ENCODE measurements at places on chromosomes 5 and 9.
A peak's percentile ranks its signal among the peaks of the same experiment; 100 is the strongest.

- no peaks in the 10 kb centered on the region for H3K27me3 ChIP-seq
- no peak overlapping the region for H3K27ac ChIP-seq
- H3K4me1 ChIP-seq = no peaks in the 10 kb centered on the region
- H3K4me3 ChIP-seq = no peak overlapping the region
- DNase-seq = no peak
Measured at GRCh38 chr5:83921666-83922193, 201.1 kb upstream of the HAPLN1 start.

- peaks cover 4% of the 10 kb centered on the region for H3K4me1 ChIP-seq
- H3K27me3 ChIP-seq = no peaks in the 10 kb centered on the region
- no peak overlapping the region for H3K4me3 ChIP-seq
- no peak overlapping the region for H3K27ac ChIP-seq
Measured at GRCh38 chr5:72245951-72246532, 74.0 kb downstream of the MRPS27 start.

DNA sequence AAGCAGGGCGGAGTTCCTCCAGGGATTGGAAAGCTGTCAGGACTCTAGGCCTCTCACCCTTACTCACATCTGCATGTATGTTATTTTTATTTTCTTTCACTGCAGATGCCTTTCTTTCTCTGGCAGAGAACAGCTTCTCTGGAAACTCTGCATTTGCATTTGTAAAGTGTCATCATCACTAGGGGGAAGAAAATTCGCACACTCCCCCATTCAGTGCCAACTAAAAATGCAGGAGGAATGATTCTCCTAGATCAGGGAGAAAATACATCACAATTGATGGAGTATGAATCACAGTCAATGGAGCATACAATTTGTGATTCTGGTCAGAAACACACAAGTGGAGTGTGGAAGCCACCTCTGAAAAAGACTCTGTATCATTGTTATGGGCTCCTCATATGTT, 351.4 kb upstream of the FTMT start:
- no peak for DNase-seq
- H3K4me3 ChIP-seq = no peak overlapping the region
- H3K4me1 ChIP-seq = no peaks in the 10 kb centered on the region
- no peaks in the 10 kb centered on the region for H3K27me3 ChIP-seq

- DNase-seq = no peak
- no peaks in the 10 kb centered on the region for H3K27me3 ChIP-seq
- no peak overlapping the region for H3K4me3 ChIP-seq
- peaks cover 3% of the 10 kb centered on the region for H3K36me3 ChIP-seq
Measured at GRCh38 chr9:121284733-121285451, 16.9 kb downstream of the GSN start.

DNA sequence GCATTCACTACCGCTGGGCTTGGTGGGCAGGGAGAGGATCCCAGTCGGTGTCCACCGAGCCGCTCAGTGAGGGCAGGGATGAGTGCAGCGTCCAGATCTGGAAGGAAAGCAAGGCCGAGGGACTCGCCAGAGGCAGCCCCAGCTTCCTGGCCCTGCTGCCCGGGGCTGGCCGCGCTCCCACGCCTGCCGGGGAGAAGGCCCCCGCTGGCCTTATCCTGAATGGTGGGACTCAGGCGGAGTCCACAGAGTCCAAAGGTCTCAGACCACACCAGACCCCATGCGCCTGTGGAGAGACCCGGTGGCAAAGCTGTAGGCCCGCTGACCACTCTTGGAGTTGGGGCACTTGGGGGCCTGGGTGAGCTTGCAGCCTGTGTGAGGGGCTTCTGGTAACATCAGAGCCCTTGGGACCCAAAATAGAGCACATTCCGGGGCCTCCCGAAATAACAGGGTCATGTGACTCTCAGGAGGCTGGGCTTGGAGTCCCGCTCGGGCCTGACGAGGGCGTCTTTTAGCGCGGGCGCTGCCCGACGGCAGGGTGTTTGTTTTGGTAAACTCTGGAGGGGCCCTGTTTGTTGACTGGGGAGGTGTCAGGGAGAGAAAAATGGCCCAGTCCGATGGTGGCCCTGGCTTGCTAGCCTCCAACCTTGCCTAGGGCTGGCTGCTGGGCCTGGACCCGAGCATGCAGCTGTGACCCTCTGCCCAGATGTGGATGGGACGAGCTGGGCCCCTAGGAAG, 2.8 kb downstream of the RXRA start:
- no peaks in the 10 kb centered on the region for H3K27me3 ChIP-seq
- no peak overlapping the region for H3K4me3 ChIP-seq
- DNase-seq = no peak
- H3K4me1 ChIP-seq = no peaks in the 10 kb centered on the region
- H3K36me3 ChIP-seq = no peaks in the 10 kb centered on the region
- H3K27ac ChIP-seq = no peak overlapping the region

- H3K4me1 ChIP-seq = no peaks in the 10 kb centered on the region
- H3K27ac ChIP-seq = no peak overlapping the region
- H3K4me3 ChIP-seq = no peak overlapping the region
- no peaks in the 10 kb centered on the region for H3K36me3 ChIP-seq
- no peaks in the 10 kb centered on the region for H3K27me3 ChIP-seq
Measured at GRCh38 chr9:110443146-110443865, 105.6 kb upstream of the TXNDC8 start.

DNA sequence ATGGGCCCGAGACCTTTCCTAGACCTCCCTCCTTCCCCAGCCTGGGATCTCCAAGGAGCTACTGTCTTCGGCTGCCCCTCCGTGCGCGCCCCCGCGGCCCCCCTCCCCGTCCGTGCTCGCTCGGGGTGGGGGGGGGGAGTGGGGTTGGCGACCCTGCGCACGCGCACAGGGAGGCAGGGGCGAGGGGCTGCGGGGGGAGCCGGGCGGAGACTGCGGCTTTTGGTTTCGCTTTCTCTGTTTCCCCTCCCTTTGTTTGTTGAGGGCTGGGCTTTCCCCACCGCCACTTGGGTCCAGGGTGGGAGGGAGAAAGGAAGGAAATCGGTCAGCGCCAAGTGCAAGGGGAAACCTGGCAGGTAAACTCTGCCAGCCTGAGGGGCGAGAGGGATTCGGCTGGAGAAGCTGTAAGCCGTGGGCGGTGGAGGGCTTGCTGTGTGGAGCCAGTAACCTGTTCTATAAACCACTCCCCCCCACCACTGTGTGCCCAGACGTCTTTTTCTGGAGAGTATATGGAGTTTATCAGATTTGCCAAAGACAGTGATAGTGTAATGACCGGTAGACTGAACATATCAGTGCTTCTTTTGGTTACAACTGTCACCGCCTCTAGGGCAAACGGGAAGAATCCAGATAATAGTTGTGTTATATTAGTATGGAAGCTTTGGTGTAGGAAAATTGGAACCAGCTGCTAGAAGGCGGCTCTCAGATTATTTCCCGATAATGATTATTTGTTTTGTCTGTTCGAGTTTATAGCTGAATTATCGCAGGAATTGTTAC, 684 bp downstream of the DNAJA1 start:
- H3K4me1 ChIP-seq = peaks cover 31% of the 10 kb centered on the region
- H3K27ac ChIP-seq = peak overlapping the region; percentile 95
- H3K4me3 ChIP-seq = peak overlapping the region; percentile 94
- H3K27me3 ChIP-seq = no peaks in the 10 kb centered on the region
- peak; percentile 90 for DNase-seq
- H3K36me3 ChIP-seq = peaks cover 41% of the 10 kb centered on the region

DNA sequence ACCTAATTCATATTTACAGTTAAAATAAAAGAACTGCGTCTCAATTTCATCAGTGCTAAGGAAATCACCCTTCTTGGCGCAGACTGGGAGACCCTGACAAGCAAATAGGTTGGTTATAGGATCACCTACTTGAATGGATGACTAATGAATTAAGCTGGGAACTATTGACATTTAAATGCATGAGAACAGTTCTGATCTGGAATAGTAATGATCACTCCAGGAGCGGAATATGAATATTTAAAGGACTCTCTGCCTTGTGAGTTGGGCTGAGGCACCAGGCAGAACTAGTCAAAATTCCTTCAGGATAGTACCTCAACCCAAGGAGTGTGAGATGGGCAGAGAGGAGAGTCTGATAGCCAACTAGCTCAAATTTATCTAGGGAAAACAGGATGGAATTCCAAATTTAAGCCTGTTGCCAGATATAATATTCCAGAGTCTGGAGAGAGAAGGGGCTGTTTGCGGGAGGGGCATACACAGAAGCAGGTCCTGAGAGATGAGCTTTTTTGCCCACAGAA, 364.4 kb downstream of the CSNK1G3 start:
- H3K4me1 ChIP-seq = no peaks in the 10 kb centered on the region
- no peaks in the 10 kb centered on the region for H3K36me3 ChIP-seq
- DNase-seq = no peak
- no peak overlapping the region for H3K27ac ChIP-seq
- no peak overlapping the region for H3K4me3 ChIP-seq

- no peak overlapping the region for H3K27ac ChIP-seq
- H3K4me3 ChIP-seq = no peak overlapping the region
- no peaks in the 10 kb centered on the region for H3K36me3 ChIP-seq
- H3K27me3 ChIP-seq = no peaks in the 10 kb centered on the region
- DNase-seq = no peak
- H3K4me1 ChIP-seq = no peaks in the 10 kb centered on the region
Measured at GRCh38 chr5:107253246-107253645, 417.5 kb downstream of the EFNA5 start.

- peaks cover 16% of the 10 kb centered on the region for H3K4me1 ChIP-seq
- no peak overlapping the region for H3K27ac ChIP-seq
- no peak overlapping the region for H3K4me3 ChIP-seq
- no peaks in the 10 kb centered on the region for H3K36me3 ChIP-seq
Measured at GRCh38 chr9:93181672-93182435, 2.1 kb upstream of the WNK2 start.

GRCh38 chr5:142492781-142493281, 168.0 kb upstream of the SPRY4 start:
- no peaks in the 10 kb centered on the region for H3K36me3 ChIP-seq
- no peak overlapping the region for H3K4me3 ChIP-seq
- H3K27me3 ChIP-seq = no peaks in the 10 kb centered on the region
- H3K27ac ChIP-seq = no peak overlapping the region
- H3K4me1 ChIP-seq = no peaks in the 10 kb centered on the region

DNA sequence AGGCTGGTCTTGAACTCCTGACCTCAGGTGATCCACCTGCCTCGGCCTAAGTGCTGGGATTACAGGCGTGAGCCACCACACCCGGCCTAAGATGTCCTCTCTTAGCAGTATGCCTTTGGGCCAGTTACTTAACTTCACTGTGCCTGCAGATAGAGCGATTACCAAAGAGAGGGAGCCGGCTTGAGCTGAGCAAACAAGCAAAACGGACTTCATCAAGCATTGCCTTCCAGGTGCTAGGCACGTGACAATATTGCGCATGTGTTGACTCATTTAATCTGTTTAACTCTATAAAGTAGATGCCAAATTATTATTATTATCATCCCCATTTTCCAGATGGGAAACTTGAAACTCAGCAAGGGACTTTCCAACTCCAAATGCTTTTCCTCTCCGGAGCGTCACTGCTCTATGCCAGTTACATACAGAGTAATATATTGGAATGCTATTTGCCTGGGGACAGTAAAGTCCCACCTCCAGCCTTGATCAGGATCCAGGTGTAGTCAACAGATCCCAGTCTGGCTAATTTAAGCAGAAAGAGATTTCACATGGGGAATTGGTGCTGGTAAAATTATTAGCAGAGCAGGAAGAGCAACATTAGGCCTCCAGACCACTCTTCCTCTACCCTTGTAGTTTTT, 5.6 kb upstream of the C9orf152 start:
- H3K4me1 ChIP-seq = peaks cover 2% of the 10 kb centered on the region
- H3K27me3 ChIP-seq = no peaks in the 10 kb centered on the region
- no peak for DNase-seq
- H3K4me3 ChIP-seq = no peak overlapping the region
- no peaks in the 10 kb centered on the region for H3K36me3 ChIP-seq

DNA sequence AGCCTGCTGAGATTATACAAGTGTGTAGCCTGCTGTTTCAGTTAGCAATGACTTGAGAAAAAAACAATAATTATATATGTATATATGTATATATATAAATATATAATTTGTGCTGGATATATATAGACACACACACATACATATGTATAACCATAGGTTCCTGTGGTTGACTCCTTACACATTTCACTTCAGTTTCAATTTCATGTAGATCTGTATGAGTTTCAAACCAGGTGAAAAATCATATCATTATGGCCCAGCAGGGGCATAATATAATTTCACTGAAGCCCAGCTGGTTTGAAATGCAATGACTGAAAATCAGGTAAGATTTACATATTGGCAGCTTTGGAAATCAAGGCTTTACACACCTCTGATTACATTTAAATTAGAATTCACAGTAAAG, 690.4 kb upstream of the CDH18 start:
- no peak for DNase-seq
- no peak overlapping the region for H3K27ac ChIP-seq
- no peaks in the 10 kb centered on the region for H3K27me3 ChIP-seq
- H3K4me3 ChIP-seq = no peak overlapping the region

DNA sequence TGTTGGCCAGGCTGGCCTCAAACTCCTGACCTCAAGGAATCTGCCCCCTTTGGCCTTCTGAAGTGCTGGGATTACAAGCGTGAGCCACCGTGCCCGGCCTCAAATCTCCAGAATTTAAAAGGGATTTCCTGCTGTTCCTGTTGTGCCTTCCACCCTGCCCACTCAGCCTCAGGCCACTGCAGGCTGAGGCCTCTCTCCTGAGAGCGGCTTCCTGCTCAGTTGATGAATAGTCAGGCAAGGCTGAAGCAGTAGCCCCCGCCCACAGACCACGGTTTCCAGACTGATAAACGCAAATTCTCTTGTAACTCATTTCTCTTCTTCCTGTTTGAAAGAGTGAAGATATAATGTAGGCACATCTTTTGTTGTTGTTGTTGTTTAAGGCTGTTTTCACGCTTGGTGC, 127.0 kb upstream of the PLCXD3 start:
- H3K27ac ChIP-seq = no peak overlapping the region
- no peak overlapping the region for H3K4me3 ChIP-seq
- H3K27me3 ChIP-seq = no peaks in the 10 kb centered on the region
- H3K4me1 ChIP-seq = no peaks in the 10 kb centered on the region
- peak; percentile 8 for DNase-seq

DNA sequence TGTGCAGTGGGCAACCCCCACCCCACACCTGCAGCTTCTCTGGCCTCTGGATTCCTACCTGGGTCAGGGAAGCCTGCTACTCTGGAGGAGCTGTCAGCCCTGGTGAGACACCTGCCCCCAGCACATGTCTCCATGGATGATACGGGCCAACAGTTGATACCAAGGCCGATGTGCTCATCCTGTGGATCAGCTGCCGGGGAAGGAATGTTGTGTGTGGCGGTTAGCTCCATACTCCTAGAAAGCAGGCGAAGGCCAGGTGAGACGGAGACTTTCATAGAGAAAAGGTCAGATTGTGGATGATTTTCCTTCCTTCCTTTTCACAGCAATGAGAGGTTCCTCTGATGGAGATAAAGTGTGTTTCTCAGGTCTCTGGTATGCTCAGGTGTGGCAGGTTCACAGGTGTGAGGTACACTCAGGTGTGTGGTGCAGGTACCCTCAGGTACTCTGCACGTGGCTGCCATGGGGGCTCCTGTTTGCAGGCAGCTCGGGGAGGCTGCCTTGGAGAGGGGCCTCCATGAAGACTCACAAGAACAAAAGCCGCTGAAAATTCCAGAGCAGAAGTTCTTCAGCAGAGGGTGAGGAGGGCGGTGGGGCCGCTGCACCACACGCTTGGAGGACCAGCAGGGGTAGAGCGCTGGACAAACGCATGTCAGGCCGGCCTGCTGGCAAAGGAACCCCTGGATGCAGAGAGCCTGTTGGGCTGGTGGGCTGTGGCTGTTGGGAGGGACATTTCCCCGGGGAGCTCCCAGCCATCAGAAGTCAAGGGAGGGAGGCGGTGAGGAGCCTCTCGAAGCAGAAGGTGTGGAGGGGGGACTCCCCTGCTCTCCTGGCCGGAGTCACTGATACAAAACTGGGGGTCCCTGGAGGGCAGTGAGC, 5.1 kb upstream of the AHRR start:
- no peaks in the 10 kb centered on the region for H3K36me3 ChIP-seq
- peaks cover 12% of the 10 kb centered on the region for H3K4me1 ChIP-seq
- no peak overlapping the region for H3K4me3 ChIP-seq
- peaks cover 33% of the 10 kb centered on the region for H3K27me3 ChIP-seq
